ENCODE measurements at places on chromosomes 7 and 10. TPM values are rescaled to one million over a fixed set of nuclear protein-coding genes. Genes with fewer than 3 reads are reported as not detected.
A peak's percentile ranks its signal among the peaks of the same experiment; 100 is the strongest.

GRCh38 chr7:151642746-151643145 is 123.1 kb upstream of the RHEB start:
- no peak overlapping the region for H3K4me3 ChIP-seq
- no peaks in the 10 kb centered on the region for H3K27me3 ChIP-seq
- no peak overlapping the region for H3K27ac ChIP-seq
- no peaks in the 10 kb centered on the region for H3K4me1 ChIP-seq
- H3K36me3 ChIP-seq: no peaks in the 10 kb centered on the region

DNA sequence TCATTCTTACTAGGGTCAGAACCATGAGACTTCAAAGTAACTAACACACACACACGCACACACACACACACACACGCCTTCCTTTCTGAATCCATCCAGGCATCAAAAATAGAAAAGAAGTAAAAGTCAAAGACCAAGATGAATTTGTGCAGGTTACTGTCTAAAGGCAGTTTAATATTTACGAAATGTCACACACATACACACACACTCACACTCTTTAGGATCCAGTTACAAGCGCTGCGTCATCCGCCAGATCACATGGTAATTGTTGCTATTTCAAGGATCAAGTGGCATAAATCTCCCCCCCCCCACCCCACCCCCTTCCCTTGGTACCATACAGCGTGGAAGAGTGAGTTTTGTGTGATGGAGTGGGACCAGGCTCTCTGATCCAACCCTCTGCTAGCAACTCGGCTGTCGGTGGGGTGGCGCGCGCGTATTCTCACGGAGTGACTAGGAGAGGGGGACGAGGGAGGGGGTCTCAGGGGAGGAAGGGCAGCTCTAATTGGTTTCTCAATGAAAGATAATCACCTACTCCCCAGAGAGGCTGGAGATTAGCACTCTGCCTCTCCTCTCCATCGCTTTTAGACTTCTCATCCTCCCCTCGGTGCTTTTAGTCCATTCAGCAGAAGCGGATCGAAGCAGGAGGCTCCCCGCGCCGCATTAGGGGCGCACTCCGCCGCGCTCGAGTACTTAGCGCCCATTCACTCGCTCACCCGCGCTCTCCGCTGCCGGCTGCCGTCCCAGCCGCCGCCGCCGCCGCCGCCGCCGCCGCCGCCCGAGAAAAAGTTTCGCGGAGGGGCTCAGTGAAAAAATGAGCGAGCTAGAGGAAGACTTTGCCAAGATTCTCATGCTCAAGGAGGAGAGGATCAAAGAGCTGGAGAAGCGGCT is 83.5 kb upstream of the PRKG1 start:
- peaks cover 7% of the 10 kb centered on the region for H3K27me3 ChIP-seq
- H3K4me1 ChIP-seq: no peaks in the 10 kb centered on the region
- H3K4me3 ChIP-seq: no peak overlapping the region
- no peaks in the 10 kb centered on the region for H3K36me3 ChIP-seq

DNA sequence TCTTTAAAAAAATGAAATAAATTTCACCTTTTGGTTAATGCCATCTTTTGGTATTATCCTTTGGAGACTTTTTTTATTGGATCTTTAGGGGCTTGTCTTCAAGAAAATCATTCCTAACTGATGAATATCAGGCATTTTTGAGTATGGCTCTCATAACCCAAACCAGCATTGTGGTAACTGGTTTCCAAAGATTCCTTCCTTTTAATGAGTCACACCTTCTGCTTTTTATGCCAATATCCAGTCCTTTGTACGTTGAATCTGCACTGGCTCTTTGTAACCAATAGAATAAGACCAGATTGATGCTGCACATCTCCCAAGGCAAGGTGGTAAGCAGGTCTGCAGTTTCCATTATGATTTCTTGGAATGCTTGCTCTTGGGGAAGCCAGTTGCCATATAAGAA is 89.1 kb downstream of the GPR158 start:
- DNase-seq: no peak
- no peak overlapping the region for H3K4me3 ChIP-seq
- no peaks in the 10 kb centered on the region for H3K4me1 ChIP-seq
- no peaks in the 10 kb centered on the region for H3K27me3 ChIP-seq
- H3K27ac ChIP-seq: no peak overlapping the region

DNA sequence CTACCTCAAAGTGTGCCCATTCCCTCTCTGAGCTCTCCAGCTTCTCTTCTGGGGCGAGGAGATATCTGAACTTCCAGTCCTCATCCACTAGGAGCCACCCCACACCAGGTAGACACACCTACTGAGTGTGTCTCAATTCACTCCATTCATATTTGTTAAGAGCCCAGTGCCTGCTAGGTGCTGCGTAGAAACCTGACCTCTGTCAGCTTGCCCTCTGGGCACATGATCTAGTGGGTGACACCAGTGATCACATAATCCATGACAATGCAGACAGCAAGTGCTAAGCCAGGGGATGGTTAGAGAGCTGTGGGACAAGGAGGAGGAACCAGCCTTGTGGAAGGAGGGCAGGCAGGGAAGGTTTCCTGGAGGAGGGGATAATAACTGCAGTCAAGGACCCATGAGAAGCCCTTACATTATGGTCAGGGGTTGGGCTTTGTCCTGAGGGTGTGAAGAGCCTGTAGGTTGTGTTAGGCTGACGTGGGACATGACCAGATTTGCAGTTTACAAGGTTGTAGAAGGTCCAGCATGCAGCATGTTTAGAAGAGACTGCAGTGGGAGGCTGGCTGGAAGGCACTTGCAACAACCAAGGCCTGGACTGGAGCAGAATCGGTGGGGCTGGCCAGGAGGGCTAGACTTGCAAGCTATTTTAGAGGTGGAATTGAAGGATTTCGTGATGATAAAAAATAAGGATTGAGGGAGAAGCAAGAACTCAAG is 81.8 kb downstream of the COL13A1 start:
- H3K4me1 ChIP-seq: no peaks in the 10 kb centered on the region
- no peak for DNase-seq
- H3K27ac ChIP-seq: no peak overlapping the region

DNA sequence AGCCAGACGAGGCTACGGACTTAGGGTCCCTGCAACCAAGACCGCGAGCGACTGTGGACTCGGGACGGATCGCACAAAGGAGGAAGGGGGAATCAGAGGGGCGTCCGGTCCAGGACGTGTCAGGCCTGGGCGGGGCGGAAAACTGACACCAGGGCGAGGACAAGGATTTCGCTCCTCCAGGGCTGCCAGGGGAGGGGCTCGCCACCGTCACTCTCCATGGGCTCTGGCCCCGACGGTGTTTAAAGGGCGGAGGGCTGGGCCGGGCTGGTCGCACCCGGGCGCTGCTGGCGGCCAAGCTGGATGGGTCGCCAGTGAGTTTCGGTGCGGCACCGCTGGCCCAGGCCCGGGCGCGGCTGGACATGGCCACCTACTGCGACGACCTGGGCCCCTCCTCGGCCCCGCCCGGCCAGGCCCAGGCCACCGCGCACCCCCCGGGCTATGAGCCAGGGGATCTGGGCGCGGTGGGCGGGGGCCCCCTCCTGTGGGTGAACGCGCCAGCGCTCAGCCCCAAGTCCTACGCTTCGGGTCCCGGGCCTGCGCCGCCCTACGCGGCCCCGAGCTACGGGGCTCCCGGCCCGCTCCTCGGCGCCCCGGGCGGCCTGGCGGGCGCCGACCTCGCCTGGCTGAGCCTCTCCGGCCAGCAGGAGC is at the start of gene FOXI2:
Gene FOXI2, plus strand, starts transcription at position 271 of the 648 bp plus-strand sequence. Its CDS starts 89 bp downstream, at position 360.
- no peak for DNase-seq
- H3K4me3 ChIP-seq: no peak within 1 kb of the TSS
- no peaks in the 10 kb centered on the region for H3K36me3 ChIP-seq
- no peaks in the 10 kb centered on the region for H3K4me1 ChIP-seq
- H3K27me3 ChIP-seq: no peaks in the 10 kb centered on the region

DNA sequence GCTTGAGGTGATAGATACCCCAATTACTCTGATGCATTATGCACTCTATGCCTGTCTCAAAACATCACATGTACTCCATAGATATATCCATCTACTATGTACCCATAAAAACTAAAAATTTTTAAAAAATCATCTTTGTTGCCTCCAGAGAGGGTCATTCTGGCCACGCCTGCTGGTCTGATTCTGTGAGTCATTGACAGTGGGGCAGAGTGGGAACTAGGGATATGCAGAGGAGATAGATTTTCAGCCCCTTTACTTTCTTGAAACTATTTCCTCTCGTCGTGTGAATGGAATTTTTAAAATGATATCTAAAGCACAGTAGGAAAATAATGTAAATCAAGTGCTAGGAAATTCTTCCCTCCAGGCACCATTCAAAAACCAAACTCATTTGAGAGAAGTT is 715.0 kb upstream of the NRP1 start:
- H3K27ac ChIP-seq: no peak overlapping the region
- no peaks in the 10 kb centered on the region for H3K27me3 ChIP-seq
- no peaks in the 10 kb centered on the region for H3K4me1 ChIP-seq
- no peak overlapping the region for H3K4me3 ChIP-seq

GRCh38 chr10:62839590-62839989 is 23.4 kb upstream of the EGR2 start:
- H3K36me3 ChIP-seq: no peaks in the 10 kb centered on the region
- no peak overlapping the region for H3K27ac ChIP-seq
- no peaks in the 10 kb centered on the region for H3K4me1 ChIP-seq
- no peak for DNase-seq
- H3K27me3 ChIP-seq: no peaks in the 10 kb centered on the region

DNA sequence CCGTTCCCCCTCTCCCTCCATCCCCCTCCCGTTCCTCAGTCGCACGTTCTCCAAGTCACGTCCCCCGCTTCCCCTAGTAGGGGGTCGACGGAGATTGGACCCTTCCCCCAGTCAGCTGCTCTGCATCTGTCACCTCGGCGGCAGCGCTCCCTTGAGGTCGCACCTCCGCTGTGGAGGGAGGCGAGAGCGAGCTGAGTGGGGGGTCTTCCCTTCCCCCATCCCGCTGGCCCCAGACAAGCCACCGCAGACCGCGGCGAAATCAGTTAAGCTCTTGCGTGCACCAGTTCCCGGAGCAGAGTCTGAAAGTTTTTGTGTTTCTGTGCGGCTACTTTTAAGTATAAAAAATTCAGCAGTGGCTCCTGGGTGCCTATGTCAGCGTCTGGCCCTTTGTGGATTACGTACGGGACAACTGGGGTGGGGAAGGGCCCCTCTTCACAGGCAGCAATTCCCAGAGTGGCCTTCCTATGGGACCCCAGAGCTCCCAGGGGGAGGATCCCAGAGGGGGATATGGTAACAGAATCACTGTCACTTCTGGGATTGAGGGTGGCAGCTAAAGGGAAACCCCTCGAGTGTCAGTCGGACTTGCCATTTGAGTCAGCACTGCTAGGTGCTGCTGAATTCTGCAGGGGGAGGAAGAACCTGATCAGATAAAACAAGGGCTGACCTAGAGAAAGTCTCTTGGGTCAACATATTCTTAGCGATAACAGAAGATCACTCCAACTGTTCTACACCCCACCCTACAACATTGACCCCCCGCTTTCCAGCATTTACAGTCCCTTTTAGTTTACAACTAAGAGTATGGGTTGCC is 12.5 kb upstream of the DDIT4 start:
- H3K27ac ChIP-seq: peak overlapping the region; percentile 78
- no peaks in the 10 kb centered on the region for H3K36me3 ChIP-seq
- H3K4me1 ChIP-seq: peaks cover 59% of the 10 kb centered on the region
- no peaks in the 10 kb centered on the region for H3K27me3 ChIP-seq
- DNase-seq: peak; percentile 61
- H3K4me3 ChIP-seq: peak overlapping the region; percentile 68

DNA sequence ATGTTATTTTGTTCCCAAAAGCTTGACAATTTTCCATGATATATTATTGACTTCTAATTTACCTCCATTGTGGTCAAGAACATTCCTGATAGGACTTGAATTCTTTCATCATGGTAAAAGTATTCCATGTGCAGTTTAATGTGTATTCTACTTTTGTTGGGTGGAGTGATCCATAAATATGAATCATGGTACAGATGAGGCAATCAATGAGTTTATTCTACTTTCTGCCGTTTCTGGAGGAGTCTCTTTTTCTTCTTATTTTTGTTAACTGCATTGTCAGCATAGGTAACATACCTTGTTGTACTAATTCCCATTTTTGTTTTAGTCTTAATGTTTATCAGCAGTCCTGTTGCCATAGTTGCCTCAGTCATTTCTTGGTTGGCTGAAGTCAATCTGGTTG is 69.6 kb downstream of the SHOC2 start:
- no peak overlapping the region for H3K27ac ChIP-seq
- no peak for DNase-seq
- H3K27me3 ChIP-seq: no peaks in the 10 kb centered on the region
- peaks cover 4% of the 10 kb centered on the region for H3K36me3 ChIP-seq

GRCh38 chr7:122858320-122858719 is 27.9 kb downstream of the CADPS2 start:
- H3K27me3 ChIP-seq: no peaks in the 10 kb centered on the region
- DNase-seq: no peak
- H3K36me3 ChIP-seq: no peaks in the 10 kb centered on the region
- H3K4me1 ChIP-seq: no peaks in the 10 kb centered on the region

DNA sequence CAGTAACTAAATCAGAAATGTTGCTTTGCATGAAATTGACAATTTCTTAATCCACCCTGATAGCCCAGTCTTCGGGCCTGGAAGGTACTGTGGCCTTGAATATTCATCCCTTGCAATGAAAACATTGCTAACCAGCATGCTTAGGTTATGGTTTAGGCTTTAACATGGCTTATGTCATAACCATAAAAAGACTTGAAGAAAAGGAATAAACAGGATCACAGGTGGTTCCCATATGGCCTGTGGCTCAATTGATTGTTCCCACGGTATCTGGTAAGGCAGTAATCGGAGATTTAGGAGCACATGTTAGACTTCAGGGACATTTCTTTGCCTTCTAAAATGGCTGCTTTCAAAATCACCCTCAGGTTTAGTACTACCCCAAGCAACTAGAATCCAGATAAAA is 139.5 kb downstream of the ST7 start:
- no peak for DNase-seq
- H3K27ac ChIP-seq: no peak overlapping the region
- H3K4me1 ChIP-seq: peaks cover 3% of the 10 kb centered on the region
- no peaks in the 10 kb centered on the region for H3K27me3 ChIP-seq

- no peaks in the 10 kb centered on the region for H3K36me3 ChIP-seq
- DNase-seq: no peak
- peak overlapping the region; percentile 33 for H3K27ac ChIP-seq
- no peak overlapping the region for H3K4me3 ChIP-seq
- no peaks in the 10 kb centered on the region for H3K27me3 ChIP-seq
Observed at GRCh38 chr10:88271761-88272543, 311.2 kb downstream of the RNLS start.

GRCh38 chr7:47325337-47325736 is 256.6 kb downstream of the TNS3 start:
- H3K4me3 ChIP-seq: no peak overlapping the region
- no peaks in the 10 kb centered on the region for H3K4me1 ChIP-seq
- no peaks in the 10 kb centered on the region for H3K36me3 ChIP-seq
- H3K27me3 ChIP-seq: no peaks in the 10 kb centered on the region
- no peak overlapping the region for H3K27ac ChIP-seq

- H3K27ac ChIP-seq: no peak overlapping the region
- H3K4me3 ChIP-seq: no peak overlapping the region
- H3K4me1 ChIP-seq: peaks cover 5% of the 10 kb centered on the region
Observed at GRCh38 chr7:143439866-143440265, 3.4 kb upstream of the TAS2R60 start.

PNLIPRP2 gene
- not detected for total RNA-seq

HDAC9 gene
- 32.1 TPM for total RNA-seq

EMX2 gene
- not detected for total RNA-seq

COL13A1 gene
- total RNA-seq: 0.88 TPM

All from naive thymus-derived CD4-positive, alpha-beta T cell (primary cell).